Activated naive CD8-positive, alpha-beta T cell treated with anti-CD3 and anti-CD28 coated beads, Interleukin-2, amount 10 ng/mL, durations not matched to agents 7 days and 5 days (primary cell): ENCODE measurements at places on chromosomes 1 and 21.
A peak's percentile ranks its signal among the peaks of the same experiment; 100 is the strongest.

- H3K27me3 ChIP-seq = peaks cover 6% of the 10 kb centered on the region
- H3K36me3 ChIP-seq = no peaks in the 10 kb centered on the region
- peak overlapping the region; percentile 84 for H3K27ac ChIP-seq
- peaks cover 80% of the 10 kb centered on the region for H3K4me1 ChIP-seq
- no peak for DNase-seq
These were observed 198.6 kb upstream of the EDN2 start for GRCh38 chr1:41682845-41683625.

DNA sequence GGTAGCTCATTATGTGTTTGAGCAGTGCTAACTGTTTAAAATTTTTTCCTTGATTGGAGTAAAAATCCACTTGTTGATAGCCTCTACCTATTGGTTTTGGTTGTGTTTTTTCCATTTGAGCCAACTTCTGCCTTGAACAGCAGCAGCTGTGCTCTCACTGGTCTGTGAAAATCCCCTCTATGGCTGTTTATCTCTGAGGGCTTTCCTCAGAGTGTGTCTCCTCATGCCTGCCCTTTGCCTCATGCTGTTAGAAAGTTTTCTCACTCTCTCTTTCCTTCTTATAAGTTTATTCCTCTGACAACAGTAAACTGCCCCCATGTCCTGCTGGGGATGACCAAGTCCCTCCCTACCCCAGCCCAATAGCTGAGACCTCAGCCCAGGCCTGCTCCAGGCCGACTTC, 14.1 kb downstream of the REG4 start:
- H3K27me3 ChIP-seq = no peaks in the 10 kb centered on the region
- DNase-seq = no peak
- H3K36me3 ChIP-seq = peaks cover 25% of the 10 kb centered on the region
- peaks cover 22% of the 10 kb centered on the region for H3K4me1 ChIP-seq
- no peak overlapping the region for H3K27ac ChIP-seq

- no peak overlapping the region for H3K27ac ChIP-seq
- H3K4me3 ChIP-seq = no peak overlapping the region
- no peak for DNase-seq
- H3K4me1 ChIP-seq = no peaks in the 10 kb centered on the region
These were observed 18.2 kb downstream of the STUM start for GRCh38 chr1:226566760-226567159.

GRCh38 chr1:198024782-198025181, 107.6 kb downstream of the LHX9 start:
- H3K27me3 ChIP-seq = peaks cover 8% of the 10 kb centered on the region
- H3K4me3 ChIP-seq = no peak overlapping the region
- no peaks in the 10 kb centered on the region for H3K36me3 ChIP-seq
- H3K4me1 ChIP-seq = peaks cover 1% of the 10 kb centered on the region

DNA sequence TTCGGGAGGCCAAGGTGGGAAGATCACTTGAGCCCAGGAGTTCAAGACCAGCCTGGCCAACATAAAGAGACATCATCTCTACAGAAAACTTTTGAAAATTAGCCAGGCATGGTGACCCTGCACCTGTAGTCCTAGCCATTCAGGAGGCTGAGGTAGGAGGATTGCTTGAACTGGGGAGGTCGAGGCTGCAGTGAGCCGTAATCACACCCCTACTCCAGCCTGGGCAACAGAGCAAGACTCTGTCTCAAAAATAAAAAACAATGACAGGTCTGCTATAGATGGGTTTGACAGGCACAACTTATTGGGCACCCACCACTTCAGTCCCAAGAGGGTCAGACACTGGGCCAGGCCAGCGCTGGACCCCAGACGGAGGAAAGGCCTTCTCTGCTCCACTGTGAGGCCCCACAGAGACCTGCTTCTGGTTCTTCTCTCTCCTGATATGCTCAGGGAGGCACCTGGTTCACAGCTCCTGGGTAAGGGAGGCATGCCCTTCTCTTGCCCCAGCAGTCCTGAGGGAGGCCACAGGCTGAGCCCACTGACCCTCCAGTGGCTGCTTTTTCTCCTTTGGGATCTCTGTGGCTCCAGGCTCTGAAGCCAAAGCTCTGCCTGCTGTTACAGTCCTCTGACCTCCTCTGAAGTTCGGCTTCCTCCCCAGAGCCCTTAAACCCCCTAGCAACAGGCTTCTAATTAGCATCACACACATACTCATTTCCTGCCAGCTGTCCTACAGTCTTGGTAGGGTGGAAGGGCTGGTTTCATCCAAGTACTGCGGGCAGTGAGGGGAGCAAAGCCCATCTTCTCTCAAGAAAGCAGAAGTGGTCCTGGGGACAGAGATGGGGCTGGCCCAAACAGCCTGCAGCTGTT, 14.4 kb downstream of the S100A16 start:
- H3K27me3 ChIP-seq = no peaks in the 10 kb centered on the region
- H3K4me3 ChIP-seq = peak overlapping the region; percentile 42
- DNase-seq = peak; percentile 53
- peak overlapping the region; percentile 88 for H3K27ac ChIP-seq
- H3K4me1 ChIP-seq = peaks cover 20% of the 10 kb centered on the region

- no peak for DNase-seq
- H3K36me3 ChIP-seq = no peaks in the 10 kb centered on the region
- peaks cover 8% of the 10 kb centered on the region for H3K4me1 ChIP-seq
- H3K4me3 ChIP-seq = no peak overlapping the region
- no peaks in the 10 kb centered on the region for H3K27me3 ChIP-seq
These were observed 305.9 kb upstream of the USP25 start for GRCh38 chr21:15423676-15424445.

- H3K27me3 ChIP-seq = peaks cover 7% of the 10 kb centered on the region
These were observed 62.7 kb downstream of the PLPP3 start for GRCh38 chr1:56516539-56517252.

DNA sequence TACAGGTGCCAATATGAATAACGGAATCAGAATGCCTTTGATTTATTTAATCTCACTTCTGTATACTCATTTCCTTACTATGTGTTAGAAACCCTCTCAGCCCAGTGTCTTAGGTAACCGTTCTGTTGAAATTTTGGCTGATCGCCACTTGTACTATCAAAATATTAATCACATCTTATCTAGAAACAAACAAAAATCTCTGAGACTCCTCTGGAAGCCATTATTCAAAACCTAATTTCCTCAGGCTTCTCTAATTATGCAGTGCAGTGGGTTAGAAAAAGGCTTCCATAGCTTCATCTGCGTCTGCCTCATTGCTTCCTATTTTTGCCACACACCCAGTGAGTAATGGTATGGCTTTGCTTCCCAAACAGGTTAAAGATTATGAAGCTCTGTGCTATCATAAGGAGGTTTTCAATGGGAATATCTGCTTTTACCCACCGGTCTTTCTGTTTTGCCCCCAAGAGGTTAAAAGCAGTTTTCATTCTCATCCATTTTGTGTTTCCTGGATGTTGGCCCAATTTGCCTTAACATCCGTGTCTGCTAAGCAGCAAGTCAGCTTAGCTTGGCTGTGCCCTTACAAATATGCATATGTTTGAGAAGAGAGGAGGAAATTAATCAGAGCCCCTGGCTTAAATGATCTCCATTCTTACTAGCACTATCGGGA, 129.6 kb downstream of the RYR2 start:
- no peaks in the 10 kb centered on the region for H3K36me3 ChIP-seq
- H3K27ac ChIP-seq = no peak overlapping the region
- peaks cover 3% of the 10 kb centered on the region for H3K27me3 ChIP-seq
- H3K4me1 ChIP-seq = no peaks in the 10 kb centered on the region

GRCh38 chr1:247576514-247576913, 11.6 kb upstream of the OR2G2 start:
- no peak overlapping the region for H3K4me3 ChIP-seq
- no peak for DNase-seq
- no peak overlapping the region for H3K27ac ChIP-seq
- H3K4me1 ChIP-seq = no peaks in the 10 kb centered on the region
- no peaks in the 10 kb centered on the region for H3K36me3 ChIP-seq

DNA sequence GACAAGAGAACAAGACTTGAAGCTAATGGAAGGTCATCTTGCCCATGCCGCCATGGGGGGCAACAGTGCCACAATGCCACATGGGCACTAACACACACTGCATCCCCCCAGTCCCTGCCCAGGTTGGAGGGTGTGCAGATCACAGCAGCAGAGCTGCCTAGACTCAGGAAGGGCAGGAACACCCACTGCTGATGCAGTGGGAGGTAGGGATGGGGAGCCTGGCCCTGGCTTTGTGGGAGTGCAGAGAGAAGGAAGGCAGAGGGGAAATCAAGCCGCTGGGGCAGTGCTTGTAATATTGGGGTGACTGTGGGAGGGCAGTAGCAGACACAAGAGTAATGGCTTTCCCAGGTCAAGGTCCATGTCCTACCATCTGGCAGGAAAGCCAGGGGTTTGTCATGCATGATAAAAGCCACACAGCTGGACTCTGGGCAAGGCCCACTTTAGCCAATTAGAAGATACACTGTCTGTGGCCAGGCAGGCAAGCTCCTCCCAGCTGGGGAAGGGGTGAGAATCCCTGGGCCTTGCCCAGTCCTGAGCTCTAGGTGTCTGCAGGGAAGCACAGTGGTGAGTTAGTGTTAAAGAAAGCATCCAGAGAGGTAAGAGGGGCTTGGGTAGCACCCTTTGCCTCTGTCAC, 25.4 kb upstream of the MEF2D start:
- peaks cover 32% of the 10 kb centered on the region for H3K36me3 ChIP-seq
- DNase-seq = peak; percentile 21
- no peak overlapping the region for H3K4me3 ChIP-seq
- H3K4me1 ChIP-seq = peaks cover 44% of the 10 kb centered on the region
- no peaks in the 10 kb centered on the region for H3K27me3 ChIP-seq
- peak overlapping the region; percentile 41 for H3K27ac ChIP-seq

DNA sequence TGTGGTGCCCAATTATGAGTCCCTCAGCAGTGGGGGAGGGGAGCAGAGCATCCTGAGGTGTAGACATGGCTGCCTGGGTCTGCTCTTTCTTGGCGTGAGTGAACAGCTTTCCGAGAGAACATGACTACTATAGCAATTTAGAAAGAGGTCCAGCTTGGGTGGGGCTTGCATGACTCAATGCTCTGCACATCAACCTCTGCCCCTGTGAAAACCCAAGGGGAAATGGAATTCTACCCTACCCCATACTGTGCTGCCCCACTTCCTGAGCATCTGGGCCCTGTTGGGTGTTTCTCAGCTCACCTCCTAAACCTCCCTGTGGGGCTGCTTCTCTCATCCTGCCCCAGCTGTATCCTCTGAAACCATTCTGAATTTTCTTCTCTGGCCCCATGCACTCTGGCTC, 8.2 kb upstream of the AZIN2 start:
- H3K4me3 ChIP-seq = no peak overlapping the region
- DNase-seq = no peak
- peaks cover 14% of the 10 kb centered on the region for H3K27me3 ChIP-seq
- H3K36me3 ChIP-seq = no peaks in the 10 kb centered on the region
- peaks cover 9% of the 10 kb centered on the region for H3K4me1 ChIP-seq

DNA sequence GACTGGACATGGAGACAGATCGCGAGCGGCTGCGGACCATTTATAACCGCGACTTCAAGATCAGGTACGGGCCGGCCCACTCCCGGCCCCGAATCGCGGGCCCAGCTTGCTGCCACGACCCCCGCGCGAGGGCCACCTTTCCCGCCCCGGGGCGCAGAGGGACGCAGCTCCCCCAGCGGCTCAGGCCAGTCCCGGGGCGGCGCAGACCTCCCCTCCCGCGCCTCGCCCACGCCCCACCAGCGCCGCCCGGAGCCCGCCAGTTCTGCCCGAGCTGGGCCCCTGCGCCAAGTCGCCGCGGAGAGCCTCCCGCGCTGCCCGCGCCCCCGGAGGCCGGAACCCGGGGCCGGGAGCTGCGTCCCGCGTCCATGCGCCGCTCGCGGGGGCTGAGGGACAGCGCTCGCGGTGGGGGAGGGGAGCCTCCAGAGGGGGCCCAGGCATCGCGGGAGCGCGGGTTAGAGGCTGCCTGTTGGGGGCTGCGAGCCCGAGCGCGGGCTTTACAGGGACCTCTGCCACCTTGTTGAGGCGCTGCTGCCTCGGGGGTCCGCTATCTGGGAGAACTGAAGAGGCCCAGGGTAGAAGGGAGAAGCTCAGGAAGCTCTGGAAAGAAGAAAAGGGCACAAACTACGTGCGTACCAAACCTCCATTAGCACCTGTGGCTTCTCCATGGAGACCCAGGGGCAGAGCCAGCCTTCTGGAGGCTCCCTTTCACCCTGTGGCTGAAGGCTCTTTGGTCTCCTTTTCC, 698 bp downstream of the MOV10 start:
- H3K4me3 ChIP-seq = peak overlapping the region; percentile 97
- H3K27ac ChIP-seq = peak overlapping the region; percentile 97

GRCh38 chr1:213604477-213604876, 383.3 kb upstream of the PROX1 start:
- no peaks in the 10 kb centered on the region for H3K36me3 ChIP-seq
- H3K27me3 ChIP-seq = peaks cover 5% of the 10 kb centered on the region
- no peak overlapping the region for H3K4me3 ChIP-seq
- H3K4me1 ChIP-seq = no peaks in the 10 kb centered on the region
- no peak for DNase-seq

DNA sequence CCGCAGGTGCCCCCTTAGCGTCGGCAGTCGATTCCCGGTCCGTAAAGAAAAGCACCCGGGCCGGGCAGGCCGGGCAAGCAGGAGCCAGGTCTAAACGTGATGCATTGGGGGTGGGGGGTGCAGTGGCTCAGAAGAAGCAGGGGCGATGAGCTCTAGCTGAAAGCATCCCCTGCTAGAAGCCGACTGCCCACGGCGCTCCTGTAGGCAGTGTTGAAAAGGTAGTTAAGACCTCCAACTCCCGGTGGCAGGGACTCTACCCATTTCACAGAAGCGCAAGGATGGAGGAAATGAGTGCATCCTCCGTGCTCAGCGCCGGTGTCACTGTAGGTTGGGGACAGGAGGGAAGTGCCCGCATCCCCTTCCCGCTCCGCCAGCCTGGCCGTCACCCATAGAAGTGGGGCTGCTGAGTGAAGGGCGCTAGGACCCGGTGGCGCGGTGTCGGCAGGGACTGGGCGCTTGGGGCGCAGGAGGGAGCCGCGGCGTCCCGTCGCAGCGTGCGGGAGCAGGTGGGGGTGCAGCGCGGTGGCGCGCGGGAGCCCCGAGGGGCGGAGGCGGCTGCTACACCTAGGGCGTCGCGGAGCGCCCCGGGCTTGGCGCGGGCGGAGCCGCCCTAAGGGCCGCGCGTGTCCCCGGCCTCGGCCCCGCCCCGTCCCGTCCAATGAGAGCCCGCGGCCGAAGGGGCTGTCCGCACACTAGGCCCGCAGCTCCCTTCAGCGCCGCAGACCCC, at the start of gene WNT2B:
TSS of gene WNT2B (plus strand) at position 688 of the 727 bp plus-strand sequence. CDS start 298 bp downstream, outside the sequence.
- no peaks in the 10 kb centered on the region for H3K36me3 ChIP-seq
- H3K27ac ChIP-seq = no peak within 1 kb of the TSS
- H3K27me3 ChIP-seq = peaks cover 55% of the 10 kb centered on the region
- H3K4me1 ChIP-seq = peaks cover 1% of the 10 kb centered on the region
- H3K4me3 ChIP-seq = peak within 1 kb of the TSS; percentile 75
- peak; percentile 68 for DNase-seq
